ENCODE measurements at places on chromosomes 1 and 21. TPM values are rescaled to one million over a fixed set of nuclear protein-coding genes. Genes with fewer than 3 reads are reported as not detected.

The CD1D gene
- 0.54 TPM for total RNA-seq

DNA sequence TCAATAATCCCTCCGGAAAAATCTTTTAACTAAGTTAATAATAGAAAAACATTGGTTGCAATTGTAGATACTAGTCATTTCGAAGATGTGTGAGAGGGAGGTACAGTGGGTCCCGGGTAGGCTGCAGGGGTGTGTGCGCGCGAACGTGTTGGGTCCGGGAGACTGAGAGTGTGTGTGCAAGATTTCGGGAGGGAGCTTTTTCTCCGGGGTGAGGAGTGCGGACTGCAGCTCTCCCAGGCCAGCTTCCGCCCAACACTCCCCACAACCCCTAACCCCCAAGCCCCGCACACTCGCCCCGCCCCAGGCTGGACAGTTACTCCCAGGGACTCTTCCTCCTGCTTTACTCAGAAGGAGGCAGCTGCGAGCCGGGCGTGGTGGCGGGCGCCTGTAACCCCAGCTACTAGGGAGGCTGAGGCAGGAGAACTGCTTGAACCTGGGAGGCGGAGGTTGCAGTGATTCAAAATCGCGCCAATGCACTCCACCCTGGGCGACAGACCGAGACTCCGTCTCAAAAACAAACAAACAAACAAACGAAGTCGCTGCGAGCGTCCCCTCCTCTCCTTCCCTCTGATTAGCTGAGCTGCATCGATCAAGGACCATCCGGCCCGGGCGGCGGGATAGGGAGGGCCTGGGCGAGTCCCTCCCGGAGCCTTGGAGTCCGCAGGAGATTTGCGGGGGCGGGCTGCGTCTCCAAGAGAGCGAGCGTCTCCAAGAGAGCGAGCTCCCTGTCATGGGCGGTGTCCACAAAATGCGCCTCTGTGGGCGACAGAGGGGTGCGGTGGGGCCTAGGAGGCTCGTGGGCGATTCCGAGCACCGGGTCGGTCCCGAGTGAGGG, 28.3 kb upstream of the PPM1J start:
- DNase-seq = no peak

DNA sequence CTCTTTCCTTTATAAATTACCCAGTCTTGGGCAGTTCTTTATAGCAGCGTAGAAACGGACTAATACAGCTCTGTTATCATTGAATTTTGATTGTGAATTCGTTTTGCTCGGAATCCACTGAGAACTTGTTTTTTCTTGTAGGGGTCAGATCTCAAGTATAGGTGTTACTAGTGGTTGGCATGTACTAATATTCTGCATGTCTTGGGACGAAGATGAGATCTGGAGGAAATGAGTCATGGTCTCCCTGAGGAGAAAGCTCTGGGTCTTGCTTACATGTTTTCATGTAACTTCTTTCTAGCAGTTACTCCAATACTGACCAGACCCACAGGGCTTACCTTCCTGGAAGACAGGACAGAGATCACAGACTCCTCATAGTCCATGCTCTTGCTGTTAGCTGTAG, 30.3 kb downstream of the ZSCAN20 start:
- DNase-seq = no peak

The RIPK4 gene
- 0.27 TPM for total RNA-seq

- DNase-seq = peak; percentile 59
These were observed 57.9 kb downstream of the FHAD1 start for GRCh38 chr1:15304708-15305467.
